Activated CD4-positive, alpha-beta memory T cell treated with anti-CD3 and anti-CD28 coated beads for 36 hours (primary cell): ENCODE measurements at places on chromosomes 12 and 14.

GRCh38 chr12:74431801-74432200 lies 105.8 kb upstream of the ATXN7L3B start:
- no peak for DNase-seq

- DNase-seq, result no peak
Measured at GRCh38 chr12:125284945-125285685, 219.9 kb downstream of the AACS start.

DNA sequence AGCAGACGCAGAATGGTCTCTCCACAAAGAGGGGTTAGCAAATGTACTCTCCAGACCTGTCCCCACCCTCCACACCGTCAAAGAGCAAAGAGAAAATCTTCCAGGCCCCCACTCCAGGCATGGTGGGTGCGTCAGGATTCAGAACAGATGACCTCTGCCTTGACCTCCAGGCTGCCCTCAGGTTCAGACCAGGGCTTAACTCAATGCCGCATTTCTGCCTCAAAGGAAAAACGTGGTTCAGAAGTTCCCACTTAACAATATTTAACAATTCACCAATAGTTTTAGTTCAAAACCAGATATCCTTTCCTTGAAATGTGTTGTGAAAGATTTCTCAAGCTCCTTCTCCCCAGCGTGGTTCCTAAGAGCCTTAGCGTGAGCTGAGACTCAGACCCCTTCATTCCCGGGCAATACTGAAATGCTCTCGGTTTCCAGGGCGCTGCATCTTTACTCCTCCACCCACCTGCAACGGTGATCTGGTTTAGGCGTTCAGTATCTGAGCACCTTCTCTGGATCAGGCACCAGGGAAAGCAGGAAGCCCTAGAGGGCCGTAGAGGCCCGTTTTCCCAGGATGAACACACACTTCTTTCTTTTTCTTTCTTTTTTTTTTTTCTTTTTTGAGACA lies 22.9 kb downstream of the HSP90AA1 start:
- no peak for DNase-seq

- no peak for DNase-seq
Measured at GRCh38 chr14:50946234-50946935, 2.1 kb upstream of the PYGL start.

DNA sequence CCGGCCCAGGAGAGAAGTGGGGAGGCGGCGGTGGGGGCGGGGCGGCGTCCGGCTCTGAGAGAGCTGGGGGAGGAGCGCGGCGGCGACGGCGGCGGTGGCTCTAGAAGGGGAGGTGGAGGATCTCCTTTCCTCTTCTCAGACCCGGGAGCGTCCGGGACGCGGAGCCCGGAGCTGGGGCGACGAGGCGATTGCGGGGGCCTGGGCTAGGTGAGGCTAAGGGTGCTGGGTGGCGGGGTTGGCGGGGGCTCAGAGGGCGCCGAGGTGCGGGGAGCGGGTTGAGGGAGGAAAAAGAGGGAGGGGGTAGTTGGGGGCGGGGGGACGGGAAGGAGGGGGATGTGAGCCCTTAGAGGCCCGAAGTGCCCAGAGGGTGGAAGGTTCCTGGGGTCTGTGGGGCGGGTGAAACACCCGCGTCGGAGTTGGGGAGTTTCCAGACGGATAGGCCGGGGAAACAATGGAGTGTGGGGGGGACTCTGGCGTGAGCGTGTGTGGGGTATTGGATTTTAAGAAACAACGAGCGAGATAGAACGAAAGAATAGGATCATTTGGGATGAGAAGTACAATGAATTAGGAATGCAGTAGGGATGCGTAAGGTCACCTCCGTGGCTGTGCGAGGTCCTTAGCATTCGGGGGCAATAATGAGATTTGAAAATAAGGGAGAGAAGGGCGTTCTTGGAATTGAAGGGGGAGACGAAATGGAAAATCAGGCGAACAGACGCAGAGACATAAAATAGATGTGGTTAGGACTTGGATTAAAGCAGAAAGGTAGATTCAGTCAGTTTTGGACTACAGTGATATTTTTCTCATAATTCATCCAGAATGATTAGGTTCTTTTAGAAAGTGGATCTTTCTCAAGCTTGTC lies at the start of gene SPATS2:
Gene SPATS2 (plus strand): TSS at position 82 of the 859 bp plus-strand sequence. CDS start 93,551 bp downstream, outside the sequence.
- DNase-seq, result no peak

- DNase-seq, result peak; percentile 12
Measured at GRCh38 chr12:113929312-113929989, 36.7 kb downstream of the RBM19 start.

- DNase-seq, result peak; percentile 92
Measured at GRCh38 chr14:77024171-77024691, 4.3 kb downstream of the IRF2BPL start.

DNA sequence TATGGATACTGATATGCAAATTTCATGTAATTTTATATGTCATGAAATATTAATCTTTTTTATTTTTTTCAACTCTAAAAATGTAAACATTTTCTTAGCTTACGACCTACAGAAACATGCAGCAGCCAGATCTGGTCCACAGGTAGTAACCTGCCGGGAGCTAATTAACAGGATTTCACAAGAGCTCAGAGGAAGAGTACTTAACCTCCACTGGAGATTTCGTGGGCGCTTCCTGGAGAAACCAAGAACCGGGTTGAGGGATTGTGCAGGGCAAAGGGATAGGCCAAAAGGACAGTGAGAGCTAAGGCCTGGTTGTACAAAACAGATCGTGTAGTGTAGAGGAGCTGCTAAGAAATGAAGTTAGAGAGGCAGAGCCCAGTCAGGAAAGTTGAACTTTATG lies 315.7 kb downstream of the PAWR start:
- no peak for DNase-seq
